ENCODE measurements at places on chromosomes 5 and 9.

DNA sequence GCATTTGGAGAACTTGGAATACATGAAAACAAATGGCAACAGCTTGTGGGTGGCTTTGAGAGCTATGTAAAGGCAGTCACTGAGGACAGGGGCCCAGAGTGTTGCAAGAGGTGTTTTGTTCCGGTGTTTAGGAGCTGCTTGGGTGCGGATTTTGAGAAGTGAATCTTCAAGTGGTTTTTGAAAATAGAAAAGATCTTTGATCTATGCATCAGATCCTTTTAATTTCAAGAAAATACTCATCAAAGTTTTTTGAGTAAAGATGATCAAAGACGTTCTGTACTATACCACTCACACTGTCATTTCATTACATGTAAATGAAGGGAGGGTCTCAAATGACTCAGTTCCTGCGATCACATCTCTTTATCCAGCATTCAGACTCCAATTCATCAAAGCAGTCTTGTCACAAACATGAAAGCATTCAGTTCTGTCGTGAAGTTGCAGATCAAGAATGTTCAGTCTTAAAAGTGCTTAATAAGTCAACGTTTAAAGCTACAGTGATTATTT is 112.5 kb downstream of the WDR41 start:
- no peak for DNase-seq

DNA sequence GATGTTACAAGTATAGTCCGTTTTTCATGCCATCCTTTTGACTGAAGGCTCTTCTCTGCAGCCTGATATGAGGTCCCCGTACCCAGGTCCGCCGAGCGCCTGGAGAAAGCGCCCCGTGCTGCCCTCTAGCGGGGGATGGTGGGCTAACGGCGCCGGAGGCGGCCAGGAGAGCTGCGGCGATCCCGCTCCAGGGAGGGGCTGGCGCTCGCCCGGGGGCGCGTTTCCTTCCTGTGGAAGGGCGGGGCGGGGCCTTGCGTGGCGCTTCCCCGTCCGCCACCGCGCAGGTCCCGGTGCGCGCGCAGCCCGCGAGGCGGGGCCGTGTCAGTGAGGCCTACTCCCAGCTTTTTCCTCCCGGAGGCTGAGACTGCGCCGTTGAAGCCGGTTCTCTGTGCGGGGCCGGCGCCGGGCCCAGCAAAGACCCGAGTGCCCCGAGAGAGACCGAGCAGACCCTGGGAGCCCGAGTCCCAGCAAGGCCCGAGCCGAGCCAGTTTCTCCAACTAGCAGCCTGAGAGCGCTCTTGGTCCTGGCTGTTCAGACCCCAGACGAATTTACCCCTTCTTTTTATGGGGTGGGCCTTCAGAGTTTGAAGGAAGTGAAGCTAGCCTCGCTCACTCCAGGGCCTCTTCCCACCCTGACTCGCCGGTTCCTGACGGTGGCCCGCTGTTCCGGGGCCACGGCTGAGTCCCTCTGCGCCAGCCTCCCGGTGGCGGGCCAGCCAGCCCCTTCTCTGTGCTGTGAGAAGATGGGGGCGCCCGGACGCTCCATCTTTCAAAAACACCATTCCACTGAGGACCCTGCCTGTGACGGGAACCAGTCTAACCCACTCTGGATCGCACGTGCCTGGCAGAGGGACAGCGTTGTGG is 9.7 kb upstream of the PHF2 start:
- peak; percentile 99 for DNase-seq

DNA sequence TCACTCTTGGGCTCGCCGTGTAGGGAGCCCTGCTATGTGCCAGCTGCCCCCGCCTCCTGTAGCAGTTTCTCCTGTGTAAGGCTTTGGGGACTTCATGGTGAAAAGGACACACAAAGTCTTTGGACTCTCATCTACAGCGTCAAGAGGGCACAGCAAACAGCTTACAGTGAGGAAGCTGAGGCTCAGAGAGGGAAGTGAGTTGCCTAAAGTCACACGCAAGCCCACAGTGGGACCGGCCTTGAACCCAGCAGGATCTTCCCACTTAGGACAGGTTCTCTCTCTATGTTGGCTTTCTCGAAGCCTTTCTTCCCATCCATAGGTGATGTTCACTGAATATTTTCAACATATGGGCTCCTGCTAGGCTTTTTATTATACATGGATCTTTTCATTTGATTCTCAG is 9.8 kb upstream of the PRRX2 start:
- no peak for DNase-seq

- DNase-seq, result no peak
Measured at GRCh38 chr5:119079318-119079921, 8.5 kb downstream of the DMXL1 start.

DNA sequence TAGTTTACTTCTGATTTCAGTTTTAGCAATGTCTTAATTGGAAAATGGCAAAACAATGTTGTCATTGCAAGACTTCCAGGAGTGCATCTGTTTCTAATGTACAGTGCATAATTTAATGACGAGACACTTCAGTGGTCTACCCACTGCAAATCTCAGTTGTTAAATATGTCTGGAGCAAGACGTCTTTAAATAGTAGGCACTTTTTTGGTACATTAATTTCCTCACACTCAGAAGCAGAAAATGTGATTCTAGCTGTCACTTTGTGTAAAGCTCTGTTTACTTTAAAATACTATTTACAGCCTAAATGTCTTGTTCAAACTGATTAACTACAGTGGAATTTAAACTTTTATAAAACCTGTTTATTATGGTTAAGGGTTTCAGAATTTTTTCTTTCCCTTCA is 815.5 kb downstream of the TLE1 start:
- DNase-seq, result no peak

DNA sequence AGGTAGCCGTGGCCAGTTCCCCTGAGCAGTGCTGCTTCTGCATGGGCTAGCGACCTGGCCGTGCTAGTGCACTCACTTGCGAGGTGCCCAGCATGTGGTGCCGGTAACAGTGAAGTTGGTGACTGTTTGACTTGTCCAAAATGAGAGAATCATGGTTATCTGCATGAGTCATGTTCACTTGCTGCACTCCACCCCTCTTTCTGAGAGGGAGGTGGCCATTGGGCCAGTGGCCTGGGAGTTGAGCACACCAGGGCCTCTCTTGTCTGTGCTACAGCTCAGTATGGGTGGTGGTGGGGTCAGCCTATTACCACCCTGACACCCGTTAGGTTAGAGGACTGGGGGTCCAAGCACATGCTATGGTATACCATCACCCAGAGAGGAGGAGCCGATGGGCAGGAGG is 55.4 kb upstream of the GARNL3 start:
- no peak for DNase-seq

GRCh38 chr5:37836592-37837413 is 3.0 kb downstream of the GDNF start:
- DNase-seq, result no peak

DNA sequence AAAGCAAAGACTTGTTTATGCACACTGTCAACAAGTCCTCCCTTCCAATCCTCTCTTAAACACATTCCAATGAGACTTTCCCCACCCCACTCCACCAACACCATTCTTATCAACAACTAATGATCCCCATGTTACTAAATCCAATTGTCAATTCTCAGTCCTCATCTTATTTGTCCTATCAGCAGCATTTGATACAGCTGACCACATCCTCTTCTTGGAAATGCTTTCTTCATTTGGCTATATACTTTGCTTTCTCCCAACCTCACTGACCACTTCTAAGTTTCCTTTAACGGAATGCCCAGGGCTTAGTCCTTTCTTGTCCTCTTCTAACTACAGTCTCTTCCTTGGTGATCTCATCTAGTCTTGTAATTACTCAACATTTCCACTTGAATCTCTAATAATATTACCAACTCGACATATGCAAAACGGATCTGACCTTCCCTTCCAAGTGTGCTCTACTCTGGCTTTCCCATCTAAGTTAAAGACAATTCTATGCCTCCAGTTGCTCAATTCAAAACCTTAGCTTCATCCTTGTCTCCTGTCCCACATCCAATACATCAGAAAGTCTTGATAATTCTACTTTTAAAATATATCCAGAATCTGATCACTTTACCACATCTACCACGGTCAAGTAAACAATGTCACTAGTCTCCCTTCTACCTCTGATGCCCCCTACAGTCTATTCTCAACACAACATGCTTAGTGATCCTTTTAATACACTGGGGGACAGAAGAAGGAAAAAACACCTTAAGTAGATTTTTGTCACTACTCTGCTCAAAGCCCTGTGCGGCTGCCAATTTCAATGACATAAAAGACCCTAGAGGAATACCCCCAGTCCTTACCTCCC is 25.5 kb downstream of the AGTPBP1 start:
- DNase-seq, result no peak

DNA sequence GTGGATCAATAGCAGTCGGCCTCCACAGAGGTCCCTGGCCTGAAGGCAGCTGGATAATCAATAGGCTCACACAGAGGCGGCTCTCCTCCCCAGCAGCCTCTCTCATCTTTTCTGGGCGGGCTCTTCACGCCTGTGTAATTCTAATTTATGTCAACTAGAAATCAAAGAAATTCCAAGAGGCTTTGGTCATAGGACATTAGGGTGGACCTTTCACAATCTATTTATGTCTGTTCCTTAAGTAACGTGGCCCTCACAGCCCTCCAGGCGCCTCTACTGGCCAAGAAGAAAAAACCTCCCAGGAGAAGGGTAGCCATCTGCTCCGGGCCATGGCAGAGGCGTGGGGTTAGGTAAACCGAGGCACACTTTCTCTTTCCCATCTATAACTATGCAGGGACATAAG is 205.1 kb upstream of the EFNA5 start:
- DNase-seq, result peak; percentile 41
